ENCODE measurements at places on chromosomes 5 and 9.

DNA sequence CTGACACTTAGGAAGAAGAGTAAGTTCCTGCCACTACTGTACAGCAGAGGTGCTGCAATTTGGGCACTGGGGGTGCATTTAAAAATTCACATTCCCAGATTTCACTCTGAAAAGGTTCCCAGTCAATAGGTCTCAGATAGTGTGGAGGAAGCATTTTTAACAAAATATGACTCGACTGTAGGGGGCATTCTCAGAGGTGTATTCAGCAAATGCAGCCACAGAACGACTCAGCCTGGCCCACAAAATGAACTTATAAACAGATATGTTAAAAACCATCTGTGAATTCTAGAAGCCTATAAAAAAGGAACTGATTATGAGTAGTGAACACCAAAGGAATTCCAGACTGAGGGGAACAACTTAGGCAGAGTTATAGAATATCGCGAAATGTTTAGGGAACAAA lies 31.1 kb downstream of the MLLT3 start:
- no peak for DNase-seq

DNA sequence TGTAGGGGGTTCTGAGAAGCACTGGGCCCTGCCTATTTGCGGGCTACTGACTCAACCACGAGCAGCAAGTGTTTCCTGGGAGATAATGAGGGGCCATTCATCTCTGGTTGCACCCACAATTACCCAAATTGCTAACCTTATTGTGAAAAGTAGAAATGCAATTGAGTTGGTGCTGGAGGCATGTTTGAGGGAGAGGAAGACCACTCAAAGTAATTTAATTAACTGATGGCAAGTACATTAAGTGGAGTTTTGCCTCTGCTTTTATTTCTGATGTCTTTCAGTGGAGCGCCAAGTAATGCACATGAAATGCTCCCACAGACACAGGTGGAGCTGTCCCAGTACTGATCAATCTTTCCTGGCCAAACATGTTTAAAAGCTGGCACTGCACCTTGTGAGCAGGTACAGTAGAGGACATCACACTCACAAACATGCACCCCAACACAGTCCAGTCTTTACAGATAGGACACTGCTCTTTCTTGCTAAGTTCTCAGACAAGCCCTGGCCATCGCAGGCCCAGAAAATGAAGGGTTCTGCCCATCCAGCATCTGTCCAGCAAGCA lies 195.4 kb downstream of the HSPA4 start:
- no peak for DNase-seq

GRCh38 chr9:110101531-110102161 lies 106.3 kb downstream of the C9orf152 start:
- no peak for DNase-seq

DNA sequence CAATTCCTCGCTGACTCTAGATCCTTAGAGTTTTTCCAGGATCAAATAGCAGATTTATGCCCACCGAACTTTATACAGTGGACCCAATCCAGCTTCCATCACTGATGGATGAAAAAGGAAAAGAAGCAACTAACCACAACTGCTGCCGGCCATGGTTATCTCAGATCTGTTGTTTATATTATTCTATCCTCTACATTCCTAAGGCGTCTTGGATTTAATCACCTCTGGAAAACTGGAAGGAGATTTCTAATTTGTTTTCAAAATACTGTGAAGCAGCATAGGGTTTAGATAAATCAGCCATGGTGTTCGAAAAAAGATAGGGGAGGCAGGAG lies 663 bp upstream of the ZNF366 start:
- DNase-seq: no peak

GRCh38 chr5:85132269-85132668 lies 747.6 kb upstream of the EDIL3 start:
- DNase-seq: no peak

DNA sequence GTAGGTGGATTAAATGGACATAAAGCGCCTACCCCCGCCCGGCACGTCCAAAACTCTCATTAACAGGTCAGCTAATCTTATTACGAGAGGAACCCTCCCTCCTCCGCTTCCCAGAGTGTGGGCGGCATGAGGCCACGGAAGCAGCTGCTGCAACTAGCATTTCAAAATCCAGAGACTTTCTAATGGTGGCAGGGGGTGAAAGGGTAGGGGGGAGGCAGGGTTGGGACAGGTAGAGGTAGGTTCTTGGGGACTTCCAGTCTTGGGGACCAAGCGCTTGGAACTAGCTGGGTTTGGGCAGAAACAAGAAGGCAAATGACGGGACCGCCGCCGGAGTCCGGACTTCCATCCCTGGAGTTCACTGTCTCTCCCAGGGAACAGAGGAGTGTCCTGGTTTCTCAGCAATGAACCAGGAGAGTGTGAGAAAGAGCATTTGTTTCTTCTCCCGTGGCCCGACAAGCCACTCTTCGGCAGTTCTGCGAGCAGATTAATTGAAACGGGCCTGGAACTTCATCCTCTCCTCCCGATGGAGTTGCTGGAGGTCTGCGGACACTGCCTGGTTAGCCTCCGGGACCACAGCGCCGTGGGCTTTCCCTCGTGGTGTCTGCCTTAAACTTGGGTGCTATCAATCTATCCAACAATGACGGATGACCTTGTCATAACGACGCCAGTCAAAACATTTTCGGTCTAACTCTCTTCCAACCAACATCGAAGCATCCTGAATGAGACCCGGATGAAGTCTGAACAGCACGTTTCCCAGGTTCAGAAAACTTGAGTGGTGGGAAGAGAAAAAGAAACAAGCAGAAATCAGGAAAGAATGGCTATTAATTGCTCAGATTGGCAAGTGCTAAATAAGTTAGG lies 1.6 kb upstream of the PRDM6 start:
- DNase-seq: no peak

GRCh38 chr5:93585041-93585766 lies 2.2 kb downstream of the NR2F1 start:
- no peak for DNase-seq

DNA sequence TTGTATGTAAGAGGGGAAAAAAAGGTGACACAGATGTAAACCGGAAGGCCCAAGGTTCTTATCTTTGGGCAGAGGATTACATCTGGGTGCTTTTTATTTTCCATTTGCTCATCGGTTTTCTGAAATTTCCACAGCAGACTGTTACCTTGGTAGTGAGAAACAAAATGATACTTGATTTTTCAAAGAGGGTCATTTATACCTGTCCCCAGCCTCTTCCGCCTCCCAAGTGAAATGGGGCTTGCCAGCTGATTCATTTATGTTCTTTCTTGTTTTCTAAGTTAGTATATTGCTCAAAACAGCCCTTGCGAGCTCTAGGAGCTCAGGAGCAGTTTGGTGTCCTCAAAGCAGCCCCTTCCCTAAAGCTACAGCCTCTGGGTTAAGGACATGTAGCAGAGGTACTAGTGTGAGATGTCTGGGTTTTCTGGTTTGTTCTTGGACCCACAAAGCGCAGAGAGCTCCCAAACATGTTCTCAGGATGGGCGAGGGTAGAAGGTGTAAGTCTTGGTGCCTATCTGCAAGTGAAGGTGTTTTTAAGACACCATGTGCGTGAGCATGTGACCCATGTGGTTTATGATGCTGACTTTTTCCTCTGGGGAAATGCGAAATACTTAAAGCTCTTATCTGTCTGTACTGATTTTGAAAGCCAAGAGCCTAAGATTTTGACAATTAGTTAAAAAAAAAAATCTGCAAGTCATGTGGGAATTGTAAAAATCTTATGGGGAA lies 38.3 kb downstream of the DAPK1 start:
- no peak for DNase-seq

GRCh38 chr5:157827423-157827822 lies 31.5 kb downstream of the CLINT1 start:
- no peak for DNase-seq

DNA sequence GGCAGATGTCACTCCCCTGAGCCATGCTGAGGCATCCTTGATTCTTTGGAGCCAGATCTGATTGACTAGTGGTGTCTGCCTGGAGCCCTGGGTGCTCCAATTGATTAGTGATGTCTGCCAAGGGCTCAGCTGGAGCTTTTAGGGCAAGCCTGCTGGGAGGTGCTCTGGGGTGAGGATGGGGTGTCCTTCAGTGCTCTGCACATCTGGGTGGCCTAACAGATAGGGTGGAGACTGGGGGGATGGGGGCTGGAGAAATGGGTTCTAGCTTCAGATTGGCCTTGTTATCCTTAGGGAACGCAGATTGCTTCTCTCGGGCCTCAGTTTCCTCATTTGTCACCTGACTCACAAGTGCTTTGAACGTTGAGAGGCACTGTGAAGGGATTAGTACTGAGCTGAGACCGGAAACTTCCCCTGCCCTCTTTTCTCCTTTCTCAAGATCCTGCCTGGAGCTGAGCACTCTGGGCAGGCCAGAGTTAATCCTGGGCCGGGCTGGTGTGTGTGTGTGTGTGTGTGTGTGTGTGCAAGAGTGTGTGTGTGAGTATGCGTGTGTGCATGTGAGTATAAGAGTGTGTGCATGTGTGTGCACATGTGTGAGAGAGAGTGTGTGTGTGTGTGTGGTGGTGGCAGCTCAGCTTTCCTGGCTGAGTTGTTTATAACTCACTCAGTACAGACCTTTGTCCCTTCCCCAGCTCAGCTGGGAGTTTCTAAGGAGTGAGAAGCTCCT lies 5.6 kb upstream of the IER5L start:
- DNase-seq: no peak

DNA sequence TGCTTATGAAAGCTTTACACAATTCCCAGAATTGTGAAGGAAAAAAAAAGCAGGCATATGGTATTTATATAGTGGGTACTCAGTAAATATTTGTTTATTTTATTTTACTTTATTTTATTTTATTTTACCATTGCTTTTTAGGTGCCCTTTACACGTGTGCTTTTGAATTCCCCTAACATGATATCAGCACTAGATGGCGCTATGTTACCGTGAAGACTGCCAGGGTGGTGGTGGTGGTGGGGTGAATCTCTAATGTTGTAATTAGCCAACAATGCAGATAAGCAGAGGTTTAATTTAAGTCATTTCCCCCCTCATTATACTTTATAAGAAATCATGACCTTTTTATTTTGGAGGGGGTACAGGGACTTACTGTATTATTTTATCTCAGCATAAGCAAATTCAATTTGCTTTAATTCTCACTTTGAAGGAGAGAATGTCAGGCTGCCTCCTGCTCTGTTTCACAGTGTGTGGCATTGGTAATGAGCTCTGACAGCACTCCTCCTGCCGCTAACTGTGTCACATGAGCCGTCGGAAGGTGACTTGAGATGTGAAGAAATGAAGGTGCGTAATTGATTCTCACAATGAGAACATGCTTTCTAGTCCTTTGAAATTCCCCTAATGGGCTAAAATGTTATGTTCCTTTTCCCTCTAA lies 165.6 kb downstream of the YTHDC2 start:
- DNase-seq: peak; percentile 12

DNA sequence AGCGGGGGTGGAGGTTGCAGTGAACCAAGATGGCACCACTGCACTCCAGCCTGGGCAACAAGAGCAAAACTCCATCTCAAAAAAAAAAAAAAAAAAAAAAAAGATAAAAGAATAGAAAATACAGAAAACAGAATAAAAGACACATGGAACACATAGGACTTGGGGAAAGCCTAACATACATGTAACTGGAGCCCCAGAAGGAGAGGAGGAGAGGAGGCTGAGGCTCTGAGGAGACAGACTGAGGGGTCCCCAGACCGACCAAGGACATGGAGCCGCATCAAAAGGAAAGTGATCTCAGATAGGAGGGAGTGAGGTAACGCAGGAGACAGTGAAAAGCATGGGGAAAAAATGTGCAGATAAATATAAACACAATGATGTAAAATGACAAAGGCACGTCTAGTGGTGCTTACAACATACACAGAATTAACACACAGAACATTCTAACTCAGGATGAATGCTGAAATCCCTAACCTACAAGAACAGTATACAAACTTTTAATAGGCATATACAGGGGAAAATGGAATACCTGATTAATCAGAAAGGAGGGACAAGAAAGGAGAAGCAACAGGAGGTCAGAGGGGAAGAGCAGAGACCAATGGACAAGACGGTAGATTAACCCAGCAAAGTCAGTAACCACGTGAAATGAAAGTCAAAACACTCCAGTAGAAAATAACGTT lies 65.2 kb upstream of the UBAC1 start:
- DNase-seq: no peak

DNA sequence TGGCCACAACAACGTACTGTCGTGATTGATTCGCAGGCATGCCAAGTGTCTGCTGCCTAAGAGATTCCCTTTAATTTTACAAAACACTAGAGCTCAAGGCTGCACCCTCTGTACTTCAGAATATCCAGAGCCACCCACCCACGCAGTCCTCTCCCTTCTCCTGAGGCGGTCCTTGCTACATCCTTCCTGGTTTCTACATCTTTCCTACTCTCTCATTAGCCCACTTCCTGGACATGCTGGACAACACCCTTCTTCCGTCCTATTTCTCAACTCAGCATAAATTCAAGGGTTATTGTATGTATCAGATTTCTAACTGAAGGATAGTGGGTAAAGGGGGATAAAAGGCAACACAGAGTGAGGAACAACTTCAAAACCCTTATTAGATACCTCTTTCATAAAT lies 148.4 kb upstream of the MAP3K1 start:
- DNase-seq: no peak

DNA sequence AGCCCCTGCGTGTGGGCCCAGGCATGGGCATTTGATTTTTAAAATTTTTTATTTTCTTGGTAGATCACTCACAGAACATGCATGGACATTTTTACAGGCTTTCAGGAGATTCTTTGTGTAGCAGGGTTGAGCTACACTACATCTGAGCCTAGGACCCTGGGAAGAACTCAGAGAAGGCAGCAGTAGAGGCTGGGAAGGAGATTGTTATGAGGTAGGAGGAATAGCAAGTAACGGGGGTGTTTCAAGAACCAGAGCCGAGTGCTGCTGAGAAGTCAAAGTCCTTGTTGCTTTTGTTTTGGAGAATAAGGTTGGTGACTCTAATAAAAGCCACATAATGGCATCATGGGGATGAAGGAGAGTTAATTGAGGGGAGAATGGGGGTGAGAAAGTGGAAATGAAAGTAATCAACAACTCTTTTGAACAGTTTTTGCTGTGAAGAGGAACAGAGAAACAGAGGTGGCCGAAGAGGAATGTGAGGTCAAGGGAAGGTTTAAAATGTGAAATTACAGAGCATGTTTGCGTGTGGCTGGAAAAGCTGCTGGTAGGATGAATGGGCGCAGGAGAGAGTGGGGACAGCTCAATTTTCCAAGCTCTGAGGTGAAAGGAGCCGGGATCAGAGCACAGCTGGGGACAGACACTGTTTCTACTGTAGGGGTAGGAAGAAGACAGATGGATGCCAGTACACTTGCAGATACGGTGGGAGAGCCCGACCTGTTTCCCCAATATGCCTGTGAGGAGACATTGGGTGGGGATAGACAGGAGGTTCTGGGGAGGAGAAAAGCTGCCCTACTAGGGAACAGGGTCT lies 4.7 kb upstream of the PDLIM7 start:
- no peak for DNase-seq

GRCh38 chr5:53777864-53778618 lies 217.6 kb downstream of the NDUFS4 start:
- DNase-seq: no peak

GRCh38 chr5:39440958-39441624 lies 16.3 kb upstream of the DAB2 start:
- DNase-seq: no peak

DNA sequence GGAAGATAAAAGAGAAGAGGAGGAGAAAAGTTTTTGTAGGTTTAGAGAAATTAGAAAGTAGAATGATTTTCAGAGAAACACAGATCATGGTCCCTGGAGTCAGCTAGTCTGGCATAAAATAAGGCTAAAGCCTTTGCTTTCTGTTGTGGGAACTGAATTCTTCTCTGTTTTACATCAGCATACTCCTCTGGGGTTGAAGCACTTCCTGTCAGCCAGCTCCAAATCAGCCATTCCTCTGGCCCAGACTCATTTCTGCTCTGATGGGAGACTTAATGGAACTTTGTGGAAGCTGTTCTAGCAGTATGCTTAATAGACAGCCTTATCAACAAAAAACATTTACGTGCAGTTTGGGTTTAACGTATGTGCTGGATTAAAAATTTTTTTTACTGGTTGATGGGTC lies 143.2 kb downstream of the HMHB1 start:
- DNase-seq: no peak

- no peak for DNase-seq
Observed at GRCh38 chr9:21357479-21358460, 7.1 kb upstream of the IFNA6 start.
